Activated T-cell treated with anti-CD3 and anti-CD28 coated beads for 1 hour (primary cell): ENCODE measurements at places on chromosomes 1 and 21.

DNA sequence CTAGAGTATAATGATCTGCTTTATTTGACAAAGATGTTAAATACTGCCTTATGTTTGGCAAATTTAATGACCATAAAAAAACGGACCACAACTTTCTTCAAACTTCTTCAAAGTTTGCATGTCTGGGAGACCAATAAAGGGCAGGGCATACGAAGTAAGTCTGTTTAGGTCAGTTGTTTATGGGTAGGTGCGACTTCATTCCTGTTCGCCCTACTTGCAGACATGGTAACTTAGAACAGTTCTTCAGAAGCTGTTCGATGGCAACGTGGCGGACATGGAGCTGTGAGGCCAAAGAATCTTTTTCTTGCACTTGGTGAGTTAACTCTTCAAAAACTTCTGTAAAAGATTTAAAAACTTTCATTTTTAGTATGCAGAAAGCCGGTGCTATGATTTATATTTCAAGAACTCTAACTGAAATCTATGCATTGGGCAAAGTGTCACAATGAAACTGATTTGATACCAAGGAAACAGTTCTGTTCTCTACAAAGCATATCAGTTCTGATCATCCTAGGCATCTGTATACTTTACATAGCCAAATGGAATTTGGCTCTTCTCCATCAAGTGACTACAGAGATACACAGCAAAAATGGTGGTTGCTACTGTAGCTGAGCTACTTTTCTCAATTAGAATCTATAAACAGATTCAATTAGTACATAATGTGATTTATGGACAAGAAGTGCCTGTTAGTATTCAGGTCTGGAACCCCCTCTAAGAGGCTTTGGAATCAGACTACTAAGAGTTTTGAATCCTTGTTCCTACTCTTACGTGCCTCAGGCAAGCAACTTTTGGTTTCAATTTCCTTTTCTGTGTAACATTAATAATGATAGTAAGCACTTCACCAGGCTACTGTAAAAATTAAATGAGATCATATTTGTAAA is 25.7 kb downstream of the C21orf91 start:
- DNase-seq = no peak

DNA sequence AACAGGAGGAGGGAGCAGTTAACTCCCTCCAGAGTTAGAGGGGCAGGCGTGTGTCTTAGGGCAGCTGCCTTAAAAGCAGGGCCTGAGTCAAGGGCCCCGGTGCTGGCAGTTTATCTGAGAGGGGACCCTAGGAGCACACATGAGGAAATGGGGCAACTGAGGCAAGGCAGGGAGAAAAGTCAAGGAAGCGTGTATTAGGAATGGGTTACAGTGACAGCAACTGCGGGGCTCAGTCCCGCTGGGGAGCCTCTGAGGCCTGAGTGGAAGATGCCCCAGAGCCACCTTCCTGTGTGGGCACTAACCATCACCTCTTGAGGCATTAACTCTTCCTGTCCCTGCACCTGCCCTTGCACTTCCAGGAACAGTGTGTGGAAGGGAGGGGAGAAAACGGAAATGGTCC is 276.3 kb downstream of the MATN1 start:
- DNase-seq = no peak

GRCh38 chr21:43778469-43779335 is 2.6 kb upstream of the CSTB start:
- DNase-seq = no peak

GRCh38 chr1:161305867-161306519 is 3.8 kb downstream of the MPZ start:
- DNase-seq = peak; percentile 75

GRCh38 chr1:176177764-176178163 is 29.3 kb downstream of the COP1 start:
- DNase-seq = no peak
